ENCODE measurements at places on chromosomes 6 and 20.
A peak's percentile ranks its signal among the peaks of the same experiment; 100 is the strongest.

- no peak for DNase-seq
These were observed 9.0 kb upstream of the BTN3A1 start for GRCh38 chr6:26392932-26393636.

DNA sequence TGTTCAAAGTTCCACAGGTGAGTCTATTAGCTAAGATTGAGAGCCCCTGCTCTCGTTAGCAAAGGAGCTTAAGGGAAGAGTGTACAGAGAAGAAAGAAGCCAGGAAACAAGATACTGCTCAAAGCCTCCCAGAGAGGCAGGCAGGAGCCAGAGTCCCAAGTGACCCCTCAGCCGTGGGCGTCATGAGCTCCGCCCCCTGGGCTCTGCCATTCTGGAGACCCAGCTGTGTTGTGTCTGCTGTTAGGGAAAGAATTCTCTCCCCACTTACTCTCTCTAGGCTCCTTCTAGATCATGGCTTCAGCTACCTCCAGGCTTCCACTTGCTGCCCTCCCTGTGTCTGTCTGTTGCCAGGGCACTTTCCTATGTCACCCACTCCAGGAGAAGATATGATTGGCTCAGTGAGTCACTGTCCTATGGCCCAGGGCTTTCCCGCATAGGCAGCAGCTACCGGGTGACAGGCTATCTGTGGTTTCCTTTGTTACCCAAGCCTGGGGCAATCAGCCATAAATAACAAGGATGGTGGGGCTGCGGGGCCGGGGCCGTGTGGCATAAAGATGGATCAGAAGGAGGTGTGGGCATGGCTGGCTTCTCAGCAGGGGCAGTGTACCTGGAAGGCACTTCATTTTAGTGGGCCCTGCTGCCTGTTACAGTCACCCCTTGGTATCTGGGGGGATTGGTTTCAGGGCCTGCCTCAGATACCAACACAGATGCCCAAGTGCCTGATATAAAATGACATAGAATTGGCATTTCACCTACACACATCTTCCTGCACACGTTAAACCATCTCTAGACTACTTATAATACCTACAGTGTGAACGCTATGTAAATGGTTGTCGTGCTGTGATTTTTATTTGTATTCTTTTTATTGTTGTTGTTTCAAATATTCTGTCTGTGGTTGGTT, 118.9 kb downstream of the ARMC2 start:
- DNase-seq: peak; percentile 82

- no peak for DNase-seq
These were observed 92.7 kb upstream of the JARID2 start for GRCh38 chr6:15153191-15153590.

- DNase-seq: no peak
These were observed 40.8 kb downstream of the ITCH start for GRCh38 chr20:34403908-34404307.

DNA sequence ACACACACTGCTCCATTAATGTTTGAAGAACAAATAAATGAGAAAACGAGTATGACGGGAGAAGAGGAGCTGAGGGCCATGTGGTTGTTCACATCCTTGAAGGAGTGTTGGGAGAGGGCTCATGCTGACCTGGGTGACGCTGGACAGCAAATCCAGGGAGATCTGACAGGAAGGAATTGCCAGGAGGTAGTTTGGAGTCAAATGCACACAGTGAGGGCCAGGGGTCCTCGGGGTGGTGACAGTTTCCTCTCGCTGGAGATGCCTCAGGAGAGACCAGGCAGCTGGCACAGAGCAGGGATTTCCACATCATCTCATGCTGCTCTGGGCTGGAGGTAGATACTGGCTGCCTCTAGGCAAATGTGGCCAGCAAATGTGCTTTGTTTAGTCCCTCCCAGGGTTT, 2.0 kb upstream of the TMEM181 start:
- DNase-seq: no peak

DNA sequence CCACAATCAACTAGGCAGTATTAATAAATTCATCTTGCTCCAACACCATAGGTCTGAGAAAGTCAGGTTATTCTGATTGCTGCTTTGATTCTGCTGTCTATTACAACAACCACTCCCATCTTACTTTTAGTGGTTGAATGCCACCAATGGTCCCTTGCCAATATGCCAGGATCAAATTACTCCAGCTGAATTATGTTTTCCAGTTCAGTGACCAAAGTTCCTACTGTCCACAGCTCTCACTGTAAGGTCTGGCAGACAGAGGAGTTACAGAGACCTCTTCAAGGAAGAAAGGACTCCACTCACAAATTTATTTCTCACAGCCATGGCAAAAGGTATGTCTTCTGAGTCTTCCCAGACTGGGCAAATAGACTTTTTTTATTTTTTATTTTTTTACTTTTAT, 557.0 kb downstream of the HAO1 start:
- no peak for DNase-seq

DNA sequence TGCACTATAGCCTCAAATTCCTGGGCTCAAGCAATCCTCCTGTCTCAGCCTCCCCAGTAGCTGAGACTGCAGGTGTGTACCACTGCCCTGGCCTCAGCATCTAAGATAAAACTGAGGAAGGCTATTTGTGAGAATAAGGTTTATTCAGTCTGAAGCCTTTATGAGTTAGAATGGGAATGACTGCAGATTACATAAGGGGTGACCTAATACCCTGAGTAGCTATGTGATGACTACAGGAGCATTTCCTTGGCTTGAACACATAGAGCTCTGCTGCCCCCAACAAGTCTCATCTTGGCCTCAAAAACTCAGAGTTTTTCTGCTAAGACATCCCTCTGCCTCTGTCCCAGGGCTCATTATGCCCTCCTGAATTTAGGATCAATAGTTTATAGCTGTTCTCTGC, 7.6 kb downstream of the GSS start:
- DNase-seq: no peak

GRCh38 chr6:37496951-37497885, 2.5 kb downstream of the CCDC167 start:
- no peak for DNase-seq

GRCh38 chr6:89087881-89088280, 7.3 kb downstream of the PNRC1 start:
- DNase-seq: no peak

GRCh38 chr6:35309611-35310264, 12.1 kb downstream of the DEF6 start:
- DNase-seq: no peak

GRCh38 chr6:154487367-154488247, 22.9 kb downstream of the CNKSR3 start:
- no peak for DNase-seq

GRCh38 chr20:51641866-51642265, 99.3 kb upstream of the NFATC2 start:
- no peak for DNase-seq

DNA sequence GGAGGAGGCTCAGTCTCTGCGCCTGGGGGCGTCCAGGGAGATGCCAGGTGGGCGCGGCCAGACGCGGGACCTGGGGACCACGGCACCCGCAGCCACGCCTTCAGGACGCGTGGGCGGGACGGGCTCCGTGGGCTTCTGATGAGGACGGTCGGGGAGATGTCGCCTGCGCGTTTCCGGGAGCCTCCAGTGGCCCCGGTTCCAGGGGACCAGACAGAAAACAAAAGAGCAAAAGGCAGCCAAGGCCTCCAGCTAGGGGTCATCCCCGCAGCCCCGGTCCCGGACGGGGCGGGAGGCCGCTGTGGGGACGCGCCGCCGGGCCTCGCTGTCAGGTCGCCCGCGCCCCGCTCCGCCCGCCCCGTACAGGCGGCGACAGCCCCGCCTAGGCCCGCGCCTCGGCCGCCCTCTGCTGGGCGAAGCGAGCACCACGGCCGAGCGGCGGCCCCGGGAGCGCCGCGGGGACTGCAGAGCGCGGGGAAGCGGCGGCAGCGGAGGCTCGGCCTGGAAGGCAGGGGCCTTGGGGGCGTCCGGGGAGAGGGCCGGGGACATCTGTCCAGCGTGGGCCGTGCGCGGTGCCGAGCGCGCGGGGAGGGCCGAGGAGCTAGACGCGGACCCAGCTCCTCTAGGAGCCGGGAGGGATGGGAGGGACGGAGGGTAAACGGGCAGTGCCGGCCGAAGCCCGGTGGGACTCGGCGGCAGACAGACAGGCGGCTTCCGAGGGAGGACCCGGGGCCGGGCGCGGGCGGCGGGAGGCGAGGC, 48.7 kb downstream of the TMEM242 start:
- peak; percentile 86 for DNase-seq

GRCh38 chr20:5448449-5449118, 131.8 kb upstream of the PROKR2 start:
- DNase-seq: peak; percentile 64

DNA sequence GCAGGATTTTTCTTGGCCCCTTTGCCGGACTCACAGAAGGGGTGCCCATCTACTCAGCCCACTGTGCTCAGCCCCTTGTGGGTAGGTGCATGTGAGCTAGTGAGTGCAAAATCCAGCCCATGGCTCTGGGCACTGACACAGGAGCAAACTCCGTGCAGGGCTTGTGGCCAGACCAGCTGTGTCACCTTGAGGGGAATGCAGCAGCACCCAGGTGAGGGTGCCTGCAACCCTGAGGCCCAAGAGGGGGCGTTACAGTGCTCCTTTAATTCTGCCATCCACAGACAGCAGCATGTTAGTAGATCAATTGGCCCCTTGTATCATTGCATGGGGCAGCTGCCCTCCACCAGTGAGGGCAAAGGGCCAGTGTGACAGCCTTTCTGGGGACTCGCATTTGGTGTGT, 12.9 kb upstream of the IYD start:
- no peak for DNase-seq

GRCh38 chr20:1086277-1087213, 31.9 kb upstream of the PSMF1 start:
- DNase-seq: no peak

GRCh38 chr6:110949679-110950285, 8.7 kb upstream of the GTF3C6 start:
- DNase-seq: peak; percentile 55

DNA sequence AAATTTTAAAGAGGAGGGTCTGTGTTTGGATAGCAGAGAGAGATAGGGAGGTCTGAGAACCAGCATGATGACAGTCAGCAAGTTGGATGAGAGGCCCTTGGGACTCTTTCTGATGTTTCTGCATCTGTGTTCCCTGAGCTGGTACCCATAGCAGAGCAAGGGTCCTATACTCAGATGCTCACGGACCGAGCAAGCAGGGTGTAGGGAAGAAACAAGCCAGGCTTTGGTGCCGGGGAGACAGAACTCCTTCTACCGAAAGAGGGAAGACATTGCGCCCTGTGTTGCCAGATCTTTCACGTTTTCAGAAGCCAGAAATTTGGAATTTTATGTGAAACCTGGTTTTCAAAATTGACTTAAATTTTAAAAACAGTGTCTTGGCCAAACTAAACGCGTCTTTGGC, 34.6 kb downstream of the NEDD9 start:
- no peak for DNase-seq

DNA sequence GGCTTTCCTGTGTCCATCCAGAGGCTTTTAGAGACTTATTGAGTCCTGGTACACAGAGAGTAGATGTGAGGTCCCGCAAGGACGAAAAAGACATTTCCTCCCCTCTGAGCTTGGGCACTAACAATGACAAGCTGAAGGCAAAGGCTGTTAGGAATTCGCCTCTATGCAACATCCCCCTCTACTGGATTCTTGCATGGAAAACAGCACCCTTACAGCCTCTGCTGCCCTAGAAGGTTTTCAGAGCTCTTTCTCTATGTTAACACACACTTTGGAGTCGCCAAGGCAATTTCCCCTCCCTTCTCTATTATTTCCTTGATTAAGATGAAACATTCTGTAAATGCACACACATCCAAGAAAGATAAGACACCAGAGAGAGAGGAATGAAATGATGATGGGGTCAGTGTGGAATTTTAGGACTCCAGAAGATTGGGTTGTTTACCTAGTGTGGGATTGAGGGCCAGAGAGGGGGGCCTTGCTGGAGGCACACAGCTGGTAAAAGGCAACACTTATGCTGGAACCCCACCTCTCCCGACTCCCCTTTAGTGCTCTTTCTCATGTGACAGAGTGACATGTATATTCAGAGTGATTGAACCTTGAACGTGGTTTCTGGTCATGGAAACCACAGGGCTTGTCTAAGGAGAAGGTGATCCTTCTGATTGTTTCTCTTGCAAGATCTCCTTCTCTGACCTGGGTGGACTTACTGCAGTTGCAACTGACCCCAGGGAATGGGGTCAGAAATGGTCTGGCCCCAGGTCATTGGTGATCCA, 300.7 kb downstream of the CLIC5 start:
- peak; percentile 83 for DNase-seq

- no peak for DNase-seq
These were observed 2.2 kb upstream of the PARD6B start for GRCh38 chr20:50728981-50729874.

- DNase-seq: no peak
These were observed 21.0 kb upstream of the SERINC3 start for GRCh38 chr20:44542890-44543289.

- DNase-seq: no peak
These were observed 34.4 kb downstream of the TGM3 start for GRCh38 chr20:2330090-2330695.

GRCh38 chr6:19632786-19633185, 204.4 kb upstream of the ID4 start:
- DNase-seq: no peak

GRCh38 chr6:150697515-150697914, 97.8 kb downstream of the PLEKHG1 start:
- DNase-seq: no peak

DNA sequence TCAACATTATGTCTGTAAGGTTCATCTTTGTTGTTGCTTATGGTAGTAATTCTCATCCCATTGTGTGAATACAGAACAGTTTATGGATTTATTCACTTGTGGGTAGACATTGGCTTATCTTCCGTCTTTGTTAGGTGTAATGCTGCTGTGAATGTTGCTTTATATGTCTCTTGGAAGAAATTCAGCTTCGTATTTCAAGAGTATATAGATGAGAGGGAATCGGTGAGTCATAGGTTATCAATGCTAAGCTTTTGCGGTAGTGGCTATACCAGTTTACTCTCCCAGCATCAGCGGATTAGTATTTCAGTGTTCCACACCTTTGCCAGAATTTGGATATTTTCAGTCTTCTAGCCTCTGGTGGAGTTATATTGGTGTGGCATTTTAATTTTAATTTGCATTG, 77.8 kb downstream of the ZFAND3 start:
- DNase-seq: no peak

DNA sequence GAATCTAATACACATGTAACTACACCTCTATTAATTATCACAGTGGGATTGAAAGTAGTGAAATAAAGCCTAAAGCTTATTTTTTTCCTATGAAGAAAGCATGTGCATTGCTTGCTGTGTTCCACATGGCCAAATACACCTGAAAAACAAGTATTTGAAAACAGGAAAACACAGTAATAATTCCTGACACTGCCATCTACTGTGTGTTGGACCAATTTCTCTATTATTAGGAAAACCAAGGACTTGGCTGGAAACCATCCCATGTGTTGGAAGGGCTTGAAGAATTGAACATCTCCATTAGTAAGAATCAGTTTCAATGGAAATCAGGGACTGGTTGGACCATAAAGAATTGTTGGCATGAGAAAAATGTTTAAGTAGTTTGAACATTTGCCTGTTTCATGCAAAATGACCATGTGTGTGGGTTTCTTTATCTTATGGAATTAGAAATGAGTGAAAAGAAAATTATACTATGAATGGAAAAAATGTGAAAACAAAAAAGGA, 124.1 kb downstream of the PHF3 start:
- no peak for DNase-seq

GRCh38 chr6:43817192-43817591, 47.2 kb downstream of the VEGFA start:
- DNase-seq: peak; percentile 58

- DNase-seq: no peak
These were observed 53.7 kb downstream of the ANKRD60 start for GRCh38 chr20:58174708-58175280.

All from KBM-7 (cell line).